Activated effector memory CD4-positive, alpha-beta T cell treated with anti-CD3 and anti-CD28 coated beads, Interleukin-2, amount 50 U/mL, for 16 hours (primary cell): ENCODE measurements at places on chromosomes 6 and 20.

- no peak for DNase-seq
These were observed 5.5 kb downstream of the KATNA1 start for GRCh38 chr6:149642829-149643580.

DNA sequence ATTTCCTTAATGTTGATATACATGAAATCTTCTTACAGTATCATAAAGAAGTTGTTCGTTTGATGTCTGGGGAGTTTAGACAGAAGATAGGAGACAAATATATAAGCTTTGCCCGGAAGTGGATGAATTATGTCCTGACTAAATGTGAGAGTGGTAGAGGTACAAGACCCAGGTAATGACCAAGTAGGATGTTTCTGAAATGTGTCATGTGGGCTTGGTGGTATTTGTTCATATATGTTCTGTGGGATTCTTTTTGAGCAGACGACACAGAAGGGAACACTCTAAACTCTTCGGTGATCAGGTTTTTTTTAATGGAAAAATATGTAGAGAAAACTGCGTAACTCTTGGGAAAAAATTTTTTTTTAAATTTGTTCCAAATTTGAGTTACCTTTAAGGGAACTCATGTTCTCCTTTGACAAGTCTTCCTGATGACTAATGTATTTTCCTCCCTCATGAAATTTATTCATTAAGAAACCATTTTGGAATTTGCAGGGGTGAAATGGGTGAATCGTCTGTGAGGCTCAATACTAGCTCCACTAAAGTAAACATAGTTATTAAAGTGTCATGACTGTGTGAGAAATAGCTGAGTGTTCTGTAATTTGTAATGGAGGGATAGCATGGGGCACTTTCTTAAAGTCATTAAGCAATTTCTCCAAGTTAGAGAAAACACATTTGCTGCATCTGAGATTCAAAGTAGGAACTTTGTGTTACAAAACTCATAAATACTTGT is 100.6 kb downstream of the MAP3K4 start:
- no peak for DNase-seq

GRCh38 chr6:27593861-27594260 is 121.0 kb upstream of the ZNF184 start:
- no peak for DNase-seq

DNA sequence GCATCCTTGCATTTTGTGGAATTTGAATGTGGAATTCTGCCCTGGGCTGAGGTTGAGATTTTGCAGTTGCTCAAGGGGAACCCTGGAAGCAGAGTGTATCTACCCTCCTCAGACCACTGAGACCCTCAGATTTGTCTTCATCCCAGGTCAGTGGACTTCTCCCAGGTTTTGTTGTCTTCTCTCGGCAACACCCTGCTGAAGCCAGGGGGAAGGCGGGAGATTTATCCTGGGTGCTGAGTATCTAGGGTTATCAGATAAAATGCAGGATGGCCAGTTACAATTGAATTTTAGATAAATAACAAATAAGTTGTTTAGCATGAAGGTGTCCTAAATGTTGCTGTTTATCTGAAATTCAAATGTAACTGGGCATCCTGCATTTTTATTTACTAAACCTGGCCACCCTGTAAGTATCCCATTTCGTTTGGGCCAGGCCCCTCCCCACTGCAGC is 43.0 kb downstream of the FGD2 start:
- no peak for DNase-seq

DNA sequence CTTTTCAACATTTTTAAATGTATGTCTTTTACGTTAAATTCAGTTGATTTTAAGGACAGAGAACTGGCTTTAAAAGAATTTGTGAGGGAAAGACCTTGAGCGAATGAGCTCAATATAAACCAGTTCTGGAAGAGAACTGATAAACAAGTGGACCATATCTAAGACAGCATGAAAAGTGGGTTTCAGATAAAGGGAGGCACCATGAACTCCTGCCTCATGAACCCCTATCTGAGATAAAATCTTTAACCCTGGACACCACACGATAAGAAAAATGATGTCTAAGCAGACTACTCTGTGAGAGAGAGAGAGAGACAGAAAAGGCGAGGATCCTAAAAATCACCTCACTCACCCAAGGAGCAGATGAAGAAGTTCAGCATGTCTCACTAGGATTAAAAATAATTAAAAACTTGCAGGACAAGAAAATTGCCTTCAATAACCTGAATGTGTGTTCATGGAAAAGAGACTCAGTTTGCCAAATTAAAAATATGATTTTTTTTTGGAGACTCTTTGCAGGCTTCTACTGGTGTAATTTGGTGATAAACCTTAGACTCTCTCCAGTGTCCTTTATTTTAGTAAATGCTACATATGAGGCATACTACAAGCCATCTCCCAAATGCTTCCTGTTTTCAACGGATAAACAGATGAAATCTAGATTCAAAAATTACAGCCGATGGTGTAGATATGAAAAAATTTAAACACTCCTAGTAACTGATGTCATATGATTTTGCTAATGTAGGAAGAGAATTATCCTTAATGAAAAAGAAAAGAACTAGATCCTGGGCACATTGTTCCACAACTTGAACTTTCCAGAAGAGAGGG is 299.5 kb downstream of the ADGB start:
- DNase-seq, result no peak

- no peak for DNase-seq
These were observed 78.3 kb downstream of the ATG5 start for GRCh38 chr6:106247293-106247692.

DNA sequence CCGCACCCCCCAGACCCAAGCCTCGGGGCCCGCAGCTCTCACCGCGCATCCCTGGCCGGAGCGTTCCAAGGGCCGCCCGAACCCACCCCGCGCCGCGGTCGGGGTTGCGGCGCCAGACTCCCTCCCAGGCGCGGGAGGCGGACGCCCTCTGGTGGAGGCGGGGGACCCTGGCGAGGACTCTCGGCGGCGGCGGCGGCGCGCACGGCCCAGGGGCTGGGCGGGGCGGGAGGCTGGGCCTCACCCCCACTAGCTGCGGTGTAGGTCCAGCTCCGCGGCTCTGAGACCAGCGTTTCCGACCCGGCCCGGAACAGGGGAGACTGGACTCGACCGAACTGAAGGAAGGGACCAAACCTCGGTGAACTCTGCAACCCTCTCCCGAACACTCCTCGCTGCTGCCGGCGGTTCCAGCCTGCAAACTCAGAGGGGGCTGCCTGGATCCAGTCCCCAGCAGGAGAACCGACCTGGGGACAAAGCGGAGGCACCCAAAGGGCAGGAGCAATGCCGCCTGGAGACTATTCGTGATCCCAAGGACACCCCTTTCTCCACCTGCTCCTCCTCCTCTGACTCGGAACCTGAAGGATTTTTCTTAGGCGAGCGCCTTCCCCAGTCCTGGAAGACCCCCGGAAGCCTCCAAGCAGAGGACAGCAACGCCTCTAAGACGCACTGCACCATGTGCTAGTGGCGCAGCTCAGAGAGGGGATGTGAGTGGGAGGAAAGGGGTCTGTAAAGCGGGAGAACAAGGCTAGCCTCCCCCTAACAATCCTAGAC is 859 bp upstream of the TOMM6 start:
- peak; percentile 96 for DNase-seq

DNA sequence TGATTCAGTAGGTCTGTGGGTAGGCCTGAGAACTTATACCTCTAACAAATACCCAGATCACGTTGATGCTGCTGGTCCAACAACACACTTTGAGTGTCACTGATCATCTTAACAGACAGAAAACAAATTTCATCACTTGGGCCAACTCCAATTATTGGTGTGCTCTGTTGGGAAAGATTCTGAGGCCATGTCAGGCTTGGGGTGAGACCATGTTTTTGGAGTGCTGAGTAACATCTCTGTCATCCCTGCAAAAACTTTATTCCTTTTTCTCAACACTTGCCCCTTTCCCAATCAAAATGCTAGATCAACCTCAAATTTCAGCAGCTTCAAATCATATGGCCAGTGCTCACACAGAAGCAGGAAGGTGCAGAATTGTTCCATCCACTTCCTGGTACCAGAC is 108.8 kb upstream of the TENT5A start:
- DNase-seq, result no peak

DNA sequence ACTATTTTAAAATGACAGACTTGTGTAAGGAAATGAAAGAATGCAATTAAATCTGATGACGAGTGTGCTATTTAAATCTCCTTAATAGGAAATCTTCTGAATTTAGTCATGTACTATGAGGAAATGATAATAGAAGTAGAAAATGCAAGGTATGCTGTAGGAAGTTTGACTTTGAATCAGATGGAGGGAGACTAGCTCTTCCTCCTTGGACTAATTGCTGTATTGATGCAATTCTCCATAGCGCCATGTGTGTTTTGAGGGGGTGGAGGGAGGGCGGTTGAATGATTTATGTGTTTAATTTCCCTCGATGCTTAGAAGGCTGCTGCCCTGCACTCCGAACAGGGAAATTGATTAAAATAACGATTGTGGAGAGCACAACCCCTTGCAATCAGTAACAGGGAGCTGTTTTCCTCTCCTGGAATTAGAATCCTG is 214.4 kb upstream of the PRND start:
- no peak for DNase-seq

- DNase-seq, result no peak
These were observed 145.9 kb downstream of the RALGAPA2 start for GRCh38 chr20:20566516-20566915.

DNA sequence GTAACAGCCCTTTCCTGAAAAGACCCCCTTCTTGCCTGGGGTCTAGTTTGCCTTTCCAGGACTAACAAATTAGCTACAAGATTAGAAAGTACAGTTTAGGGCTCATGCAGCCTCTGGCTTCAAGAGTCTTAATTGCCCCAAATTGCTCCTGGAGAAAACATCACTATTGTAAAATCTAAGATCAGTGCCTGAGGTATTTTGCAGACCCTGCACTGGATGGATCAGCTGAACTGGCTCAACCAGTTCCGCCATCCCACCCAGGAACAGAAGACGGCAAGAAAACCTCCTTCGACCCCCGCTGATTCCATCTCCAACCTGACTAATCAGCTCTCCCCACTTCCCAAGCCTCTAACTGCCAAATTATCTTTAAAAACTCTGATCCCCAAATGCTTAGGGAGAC is 236.5 kb upstream of the KCNG1 start:
- no peak for DNase-seq

DNA sequence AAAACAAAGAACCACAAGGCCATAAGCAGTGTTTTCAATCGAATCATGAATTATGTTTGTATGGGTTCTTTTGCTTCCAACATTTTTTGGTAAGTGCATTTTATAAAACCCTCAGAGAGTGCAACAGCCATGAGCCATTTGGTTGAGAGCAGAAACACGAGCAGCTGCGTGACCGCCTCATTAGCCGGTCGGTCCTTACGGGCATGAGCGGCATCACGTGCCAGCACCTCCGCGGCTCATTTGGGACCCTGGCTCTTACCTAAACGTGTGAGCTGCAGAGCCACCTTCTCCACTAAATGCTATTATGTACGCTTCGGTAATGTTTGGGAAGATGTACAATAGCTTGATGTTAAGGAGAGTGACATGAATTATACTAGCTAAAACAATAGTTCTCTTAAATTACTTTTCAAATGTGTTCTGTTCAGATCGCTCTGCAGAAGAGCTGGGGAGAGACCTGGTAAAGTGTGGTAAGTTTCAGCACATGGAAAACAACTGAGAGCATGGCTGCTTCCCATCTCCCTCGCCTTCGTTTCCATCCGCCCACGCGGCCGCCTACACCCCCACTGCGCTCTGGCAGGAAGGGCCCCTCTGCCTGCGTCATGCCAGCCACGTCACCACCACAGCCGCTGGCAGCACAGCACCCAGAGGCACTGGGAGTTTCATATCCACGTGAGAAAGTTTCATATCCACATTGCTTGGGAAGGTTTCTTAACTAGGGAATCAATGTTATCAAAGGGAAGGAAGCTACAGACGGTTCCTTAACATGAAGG is 23.7 kb upstream of the PDE10A start:
- no peak for DNase-seq

GRCh38 chr20:51759769-51760510 is 8.2 kb downstream of the ATP9A start:
- DNase-seq, result no peak

DNA sequence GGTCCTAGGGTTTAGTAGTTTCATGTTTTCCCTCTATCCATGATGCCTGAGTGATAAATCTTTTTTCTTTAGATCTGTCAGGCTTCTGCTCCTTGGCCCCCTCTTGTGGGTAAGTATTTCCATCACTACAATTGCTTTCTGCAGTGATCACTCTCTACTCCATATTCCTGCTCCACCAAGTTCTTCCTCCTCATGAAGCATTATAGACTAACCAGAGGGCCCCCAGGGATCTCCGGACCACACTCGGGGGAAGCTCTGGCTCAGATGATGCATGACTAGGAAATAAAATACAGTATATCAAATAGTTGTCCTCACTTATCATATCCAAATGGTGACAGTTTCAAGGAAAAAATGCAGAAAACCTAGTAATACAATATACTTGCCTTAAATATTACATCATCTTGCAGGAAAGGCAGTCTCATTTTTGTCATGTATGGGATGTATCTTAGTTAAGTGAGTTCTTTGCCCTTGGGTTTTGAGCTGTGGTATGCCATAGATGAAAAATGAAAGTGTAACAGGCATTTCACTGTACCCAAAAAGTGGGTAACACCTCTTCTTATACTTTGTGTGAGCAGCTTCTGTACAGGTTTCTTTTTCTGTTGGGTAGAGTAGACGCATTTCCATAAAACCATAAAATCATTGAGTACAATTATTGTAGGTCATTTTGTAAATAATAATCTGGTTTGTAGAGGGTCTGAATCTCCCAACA is 200.9 kb upstream of the EYA4 start:
- no peak for DNase-seq

- no peak for DNase-seq
These were observed 922.8 kb upstream of the MAP3K7 start for GRCh38 chr6:91509711-91510110.

DNA sequence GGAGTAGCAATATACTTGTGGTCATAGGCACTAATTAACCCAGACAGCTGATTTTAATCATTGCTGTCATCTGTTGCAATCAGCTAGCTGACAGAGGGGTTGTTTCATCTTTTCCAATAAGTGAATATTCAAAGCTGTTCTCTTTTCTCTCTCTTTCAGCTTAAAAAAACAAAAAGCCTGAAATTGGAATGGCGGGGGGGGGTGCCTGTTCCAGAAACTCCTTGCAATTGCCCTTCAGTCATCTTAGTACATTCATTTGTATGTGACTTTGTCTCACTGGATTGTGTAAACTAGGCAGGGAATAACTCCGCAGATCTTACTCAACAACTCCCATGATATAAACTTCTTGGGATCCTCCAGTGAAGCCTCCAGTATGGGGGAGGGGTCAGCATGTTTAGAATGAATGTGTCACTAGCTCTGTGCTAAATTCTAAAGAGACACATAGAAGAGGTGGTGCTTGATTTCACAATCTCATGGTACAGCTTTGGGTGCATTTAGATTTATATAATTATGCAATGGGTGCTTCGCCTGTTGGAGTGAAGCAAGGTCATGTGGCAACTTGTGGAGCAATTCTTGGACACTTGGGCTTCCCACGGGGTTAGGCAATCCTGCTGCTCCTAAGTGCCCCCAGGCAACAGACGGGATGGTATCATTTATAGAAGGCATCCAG is 40.1 kb downstream of the SLC24A3 start:
- DNase-seq, result no peak

- DNase-seq, result no peak
These were observed 155.3 kb downstream of the DHX35 start for GRCh38 chr20:39117491-39117890.

GRCh38 chr20:45945678-45946148 is 11.2 kb downstream of the PCIF1 start:
- peak; percentile 60 for DNase-seq

- DNase-seq, result no peak
These were observed 40.9 kb downstream of the ALDH8A1 start for GRCh38 chr6:134908906-134909516.

GRCh38 chr20:1474817-1475603 is 8.4 kb upstream of the NSFL1C start:
- DNase-seq, result no peak

GRCh38 chr20:35359335-35359950 is 52.3 kb downstream of the UQCC1 start:
- DNase-seq, result no peak

GRCh38 chr6:139117734-139118133 is 17.1 kb upstream of the HECA start:
- DNase-seq, result no peak
